ENCODE measurements at places on chromosomes 13 and 19. TPM values are rescaled to one million over a fixed set of nuclear protein-coding genes. Genes with fewer than 3 reads are reported as not detected.

RNF17 gene
- total RNA-seq, result not detected

FFAR2 gene
- not detected for total RNA-seq

ATXN8OS gene
- not detected for total RNA-seq

XPO4 gene
- 6.1 TPM for total RNA-seq

DAND5 gene
- 0.32 TPM for total RNA-seq

CEACAM20 gene
- not detected for total RNA-seq

CLASRP gene
- 63.9 TPM for total RNA-seq

DACH1 gene
- total RNA-seq, result not detected

ELSPBP1 gene
- total RNA-seq, result not detected

HCST gene
- 0.28 TPM for total RNA-seq

ZIC2 gene
- 7.1 TPM for total RNA-seq

ZNF208 gene
- total RNA-seq, result not detected

GPC6 gene
- total RNA-seq, result 5.4 TPM

ZNF382 gene
- 0.03 TPM for total RNA-seq

EDDM13 gene
- total RNA-seq, result not detected

PTH2 gene
- total RNA-seq, result not detected

MEIS3 gene
- 41.8 TPM for total RNA-seq

MED29 gene
- 74.8 TPM for total RNA-seq

ZNF534 gene
- total RNA-seq, result not detected

NXNL1 gene
- total RNA-seq, result not detected

GNG7 gene
- total RNA-seq, result 0.08 TPM

ASF1B gene
- total RNA-seq, result 32.0 TPM

PSG11 gene
- not detected for total RNA-seq

SPACA4 gene
- total RNA-seq, result 0.31 TPM

FCAR gene
- not detected for total RNA-seq

DENND1C gene
- 0.11 TPM for total RNA-seq

PTGER1 gene
- not detected for total RNA-seq

ZNF433 gene
- not detected for total RNA-seq

WDR88 gene
- not detected for total RNA-seq

SCN1B gene
- 20.9 TPM for total RNA-seq

ZNF528 gene
- 0.21 TPM for total RNA-seq
